ENCODE measurements at places on chromosomes 5 and 9.

GRCh38 chr5:72525816-72526215, 18.6 kb upstream of the ZNF366 start:
- no peak overlapping the region for H3K27ac ChIP-seq
- no peaks in the 10 kb centered on the region for H3K36me3 ChIP-seq
- H3K4me1 ChIP-seq: no peaks in the 10 kb centered on the region
- H3K4me3 ChIP-seq: no peak overlapping the region
- H3K27me3 ChIP-seq: no peaks in the 10 kb centered on the region

GRCh38 chr9:6153425-6153824, 62.2 kb upstream of the IL33 start:
- H3K4me3 ChIP-seq: no peak overlapping the region
- H3K4me1 ChIP-seq: no peaks in the 10 kb centered on the region
- H3K36me3 ChIP-seq: no peaks in the 10 kb centered on the region
- no peak for DNase-seq
- no peak overlapping the region for H3K27ac ChIP-seq

DNA sequence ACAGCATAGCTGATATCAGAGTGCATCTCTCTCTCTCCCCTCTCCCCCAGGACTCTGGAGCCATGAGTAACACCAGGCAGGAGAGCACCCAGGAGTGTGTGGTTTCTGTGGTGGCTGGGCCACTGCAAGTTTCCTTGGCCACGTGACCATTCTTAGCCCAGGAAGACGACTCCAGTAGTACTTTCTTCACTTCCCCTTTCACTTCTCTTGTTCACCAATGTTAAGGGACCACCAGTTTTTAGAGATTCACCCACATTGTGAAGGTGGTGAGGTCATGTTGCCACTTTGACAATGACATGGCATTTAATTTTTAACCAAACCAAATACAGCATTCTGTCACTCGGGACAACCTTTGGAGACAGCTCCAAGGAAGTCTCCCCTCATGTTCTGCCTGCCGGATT, 17.9 kb upstream of the DAPK1 start:
- DNase-seq: no peak
- no peaks in the 10 kb centered on the region for H3K4me1 ChIP-seq

DNA sequence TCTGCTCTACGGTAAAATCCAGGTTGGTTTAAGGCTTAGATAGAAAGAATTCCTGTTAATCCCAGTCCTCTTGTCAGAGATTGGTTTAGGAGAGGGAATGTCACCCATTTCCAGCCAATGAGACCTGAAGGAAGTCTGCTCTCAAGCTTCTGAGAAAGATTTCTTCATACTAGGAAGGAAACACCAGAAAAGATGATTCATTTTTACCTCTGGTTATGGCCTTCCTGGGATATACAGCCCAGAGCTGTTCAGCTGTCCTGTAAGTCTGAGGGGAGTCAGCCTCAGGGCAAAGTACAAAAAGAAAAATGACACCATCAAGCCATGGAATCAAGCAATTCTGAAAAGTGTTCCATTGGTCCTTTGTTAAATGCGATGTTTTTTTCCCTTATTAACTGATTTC, 18.6 kb upstream of the CFAP95 start:
- H3K4me1 ChIP-seq: no peaks in the 10 kb centered on the region
- DNase-seq: no peak
- H3K4me3 ChIP-seq: no peak overlapping the region
- no peaks in the 10 kb centered on the region for H3K36me3 ChIP-seq
- H3K27ac ChIP-seq: no peak overlapping the region
- no peaks in the 10 kb centered on the region for H3K27me3 ChIP-seq

DNA sequence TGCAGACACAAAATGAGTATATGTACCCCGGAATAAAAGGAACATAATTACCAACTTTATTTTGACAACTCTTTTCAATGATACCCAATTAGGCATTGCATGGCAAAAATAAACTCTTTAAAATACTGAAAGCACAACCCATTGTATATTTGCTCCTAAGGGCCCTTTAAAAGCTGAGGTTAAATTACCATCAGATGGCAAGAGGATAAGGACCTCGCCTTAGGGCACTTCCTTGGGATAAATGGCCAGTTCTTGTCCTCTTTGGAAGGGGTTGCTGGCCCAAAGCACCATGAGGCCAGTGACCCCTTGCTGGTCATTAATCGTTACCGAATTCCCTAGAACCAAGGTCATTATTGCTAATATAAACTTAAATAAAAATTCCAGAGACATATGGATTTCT, 46.0 kb downstream of the EBF1 start:
- H3K36me3 ChIP-seq: no peaks in the 10 kb centered on the region
- no peak overlapping the region for H3K27ac ChIP-seq
- H3K27me3 ChIP-seq: no peaks in the 10 kb centered on the region

DNA sequence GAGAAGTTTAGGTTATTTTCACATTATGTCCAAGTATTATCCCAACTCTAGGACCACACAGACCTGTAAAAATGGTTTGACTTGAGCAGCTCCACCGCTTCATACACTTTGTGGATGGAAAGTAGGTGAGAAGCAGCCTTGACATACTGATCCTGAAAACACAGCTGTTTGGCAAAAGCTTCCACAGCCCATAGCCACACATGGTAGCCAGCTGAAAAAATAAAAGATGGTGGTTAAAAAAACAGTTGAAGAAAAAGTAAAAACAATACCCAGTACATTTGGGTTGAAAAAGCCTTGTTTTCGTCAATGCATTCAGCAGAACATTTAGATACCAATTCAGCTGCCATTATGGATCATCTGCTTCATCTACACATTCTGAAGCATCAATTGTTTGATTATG, 36.7 kb downstream of the GEMIN5 start:
- H3K27me3 ChIP-seq: no peaks in the 10 kb centered on the region
- DNase-seq: peak; percentile 57
- H3K4me1 ChIP-seq: no peaks in the 10 kb centered on the region
- peaks cover 7% of the 10 kb centered on the region for H3K36me3 ChIP-seq

GRCh38 chr9:99158629-99159028, 53.7 kb downstream of the TGFBR1 start:
- no peaks in the 10 kb centered on the region for H3K27me3 ChIP-seq
- no peak overlapping the region for H3K27ac ChIP-seq
- no peak overlapping the region for H3K4me3 ChIP-seq

DNA sequence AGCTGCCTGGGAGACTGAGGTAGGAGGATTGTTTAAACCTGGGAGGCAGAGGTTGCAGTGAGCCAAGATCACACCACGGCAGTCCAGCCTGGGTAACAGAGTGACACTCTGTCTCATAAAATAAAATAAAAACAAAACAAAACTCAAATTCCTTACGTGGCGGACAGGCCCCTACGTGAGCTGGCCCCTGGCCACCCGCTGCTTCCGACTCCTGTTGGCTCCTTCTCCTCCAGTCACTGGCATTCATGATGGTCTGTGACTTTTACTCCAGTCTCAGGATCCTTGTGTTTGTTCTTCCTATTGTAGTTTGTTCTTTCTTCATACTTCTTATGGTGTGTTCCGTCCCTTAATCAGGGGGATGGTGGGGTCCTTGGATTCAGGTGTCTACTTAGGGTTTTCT, 28.5 kb upstream of the ZFR start:
- H3K27me3 ChIP-seq: peaks cover 6% of the 10 kb centered on the region
- no peak for DNase-seq
- no peak overlapping the region for H3K4me3 ChIP-seq
- H3K36me3 ChIP-seq: no peaks in the 10 kb centered on the region

DNA sequence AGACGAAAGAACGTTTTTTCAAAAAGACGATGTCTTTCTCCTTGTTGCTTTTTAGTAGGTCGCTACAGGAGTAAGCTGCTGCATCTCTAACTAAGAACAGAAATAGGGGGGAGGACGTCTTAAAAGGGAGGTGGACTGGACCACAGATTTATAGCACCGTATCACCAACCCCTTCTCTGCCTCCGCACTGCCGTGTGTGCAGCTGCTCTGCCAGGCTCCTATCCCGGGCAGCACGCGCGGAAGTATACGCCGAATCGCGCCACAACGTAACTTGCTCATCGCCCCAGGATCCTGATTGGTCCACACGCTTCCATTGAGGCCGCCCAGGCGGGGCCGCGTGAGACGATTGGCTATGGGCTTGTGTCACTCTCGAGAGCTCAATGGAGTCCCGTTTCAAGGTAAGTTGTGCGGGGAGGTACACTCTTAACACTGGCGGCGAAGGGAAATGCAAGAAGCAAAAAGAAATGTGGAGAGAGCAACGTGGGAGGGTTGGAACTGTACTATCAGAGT, at the start of gene ELAVL2:
Gene ELAVL2 (minus strand): TSS at position 121 of the 510 bp plus-strand sequence. CDS start 64,006 bp downstream, outside the sequence.
- H3K36me3 ChIP-seq: no peaks in the 10 kb centered on the region
- H3K27me3 ChIP-seq: peaks cover 16% of the 10 kb centered on the region
- H3K27ac ChIP-seq: no peak within 1 kb of the TSS
- DNase-seq: peak; percentile 91
- no peaks in the 10 kb centered on the region for H3K4me1 ChIP-seq
- H3K4me3 ChIP-seq: no peak within 1 kb of the TSS

- DNase-seq: no peak
- no peak overlapping the region for H3K4me3 ChIP-seq
- no peaks in the 10 kb centered on the region for H3K36me3 ChIP-seq
Observed at GRCh38 chr9:127139775-127140174, 17.3 kb upstream of the ANGPTL2 start.

GRCh38 chr9:96321515-96321914, 19.5 kb upstream of the HSD17B3 start:
- no peaks in the 10 kb centered on the region for H3K4me1 ChIP-seq
- no peak overlapping the region for H3K27ac ChIP-seq
- DNase-seq: no peak
- no peaks in the 10 kb centered on the region for H3K27me3 ChIP-seq
- H3K36me3 ChIP-seq: no peaks in the 10 kb centered on the region

DNA sequence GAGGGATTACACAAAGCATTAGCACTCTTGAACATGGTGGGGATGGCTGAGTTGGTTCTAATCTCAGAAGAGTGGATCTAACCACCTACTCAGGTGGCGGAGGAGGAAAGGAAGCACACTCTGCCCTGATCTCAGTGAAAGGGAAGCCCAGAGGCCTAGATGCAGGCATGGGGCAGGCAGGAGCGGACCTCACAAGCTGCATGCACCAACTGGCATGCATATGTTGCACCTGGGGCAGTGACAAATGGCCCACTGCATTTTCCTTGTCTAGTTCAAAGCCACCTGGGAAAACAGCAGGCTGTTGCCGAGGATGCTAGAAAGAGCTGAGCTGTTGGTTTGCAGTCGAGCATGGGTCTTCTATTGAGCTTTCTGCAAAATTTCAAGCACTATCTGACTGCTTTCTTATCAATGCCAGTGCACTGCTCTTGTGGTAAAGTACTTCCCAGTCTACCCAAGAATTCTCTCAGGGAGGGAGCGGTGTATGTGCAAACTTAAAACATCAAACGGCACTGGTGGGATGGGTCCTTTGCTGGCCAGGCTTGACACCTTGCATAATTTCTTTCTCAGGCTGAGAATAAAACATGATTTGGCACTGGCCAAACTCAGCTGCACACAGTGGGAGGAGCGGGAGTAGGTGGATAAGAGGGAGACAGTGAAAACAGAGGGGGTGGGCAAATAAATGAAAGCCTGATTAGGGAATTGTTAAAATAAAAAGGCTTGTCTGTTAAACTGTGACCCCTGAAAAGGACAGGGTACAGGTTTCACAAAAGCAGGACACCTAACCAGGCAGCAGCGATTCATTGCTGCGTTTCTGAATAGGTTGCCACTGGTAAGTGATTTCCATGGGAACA, 108.9 kb downstream of the MARCHF3 start:
- no peak overlapping the region for H3K27ac ChIP-seq
- no peak for DNase-seq
- no peaks in the 10 kb centered on the region for H3K36me3 ChIP-seq
- no peaks in the 10 kb centered on the region for H3K27me3 ChIP-seq

GRCh38 chr9:82117026-82117811, 128.6 kb downstream of the SPATA31D1 start:
- no peaks in the 10 kb centered on the region for H3K36me3 ChIP-seq
- peak; percentile 14 for DNase-seq
- H3K27me3 ChIP-seq: no peaks in the 10 kb centered on the region
- H3K4me3 ChIP-seq: no peak overlapping the region
- no peaks in the 10 kb centered on the region for H3K4me1 ChIP-seq

- no peaks in the 10 kb centered on the region for H3K4me1 ChIP-seq
- no peak for DNase-seq
- no peaks in the 10 kb centered on the region for H3K27me3 ChIP-seq
- H3K36me3 ChIP-seq: no peaks in the 10 kb centered on the region
- no peak overlapping the region for H3K27ac ChIP-seq
Observed at GRCh38 chr5:108924457-108924961, 176.8 kb downstream of the FER start.

DNA sequence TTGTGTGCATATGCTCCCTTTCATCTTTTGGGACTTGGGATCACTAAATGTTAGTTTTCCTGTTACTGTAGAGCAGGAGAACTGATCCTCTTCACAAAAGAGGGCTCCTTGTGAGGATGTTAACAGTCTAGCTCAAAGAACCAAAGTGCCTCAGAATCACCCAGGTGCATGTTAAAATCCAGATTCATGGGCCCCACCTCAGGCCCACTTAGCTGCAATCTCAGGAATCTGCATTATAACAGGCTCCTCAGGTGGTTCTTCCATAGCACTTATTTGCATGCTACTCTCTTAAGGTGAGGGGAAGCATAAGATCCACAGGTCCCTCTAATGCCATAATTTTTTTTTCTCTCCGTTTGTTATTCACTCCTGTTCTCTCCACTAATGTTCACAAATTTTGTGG, 14.8 kb upstream of the MEF2C start:
- H3K36me3 ChIP-seq: no peaks in the 10 kb centered on the region
- no peak overlapping the region for H3K27ac ChIP-seq
- H3K4me3 ChIP-seq: no peak overlapping the region
- H3K27me3 ChIP-seq: no peaks in the 10 kb centered on the region
- DNase-seq: no peak
- no peaks in the 10 kb centered on the region for H3K4me1 ChIP-seq

- no peaks in the 10 kb centered on the region for H3K27me3 ChIP-seq
- H3K27ac ChIP-seq: no peak overlapping the region
- no peak for DNase-seq
Observed at GRCh38 chr5:144088206-144089064, 82.0 kb downstream of the YIPF5 start.

DNA sequence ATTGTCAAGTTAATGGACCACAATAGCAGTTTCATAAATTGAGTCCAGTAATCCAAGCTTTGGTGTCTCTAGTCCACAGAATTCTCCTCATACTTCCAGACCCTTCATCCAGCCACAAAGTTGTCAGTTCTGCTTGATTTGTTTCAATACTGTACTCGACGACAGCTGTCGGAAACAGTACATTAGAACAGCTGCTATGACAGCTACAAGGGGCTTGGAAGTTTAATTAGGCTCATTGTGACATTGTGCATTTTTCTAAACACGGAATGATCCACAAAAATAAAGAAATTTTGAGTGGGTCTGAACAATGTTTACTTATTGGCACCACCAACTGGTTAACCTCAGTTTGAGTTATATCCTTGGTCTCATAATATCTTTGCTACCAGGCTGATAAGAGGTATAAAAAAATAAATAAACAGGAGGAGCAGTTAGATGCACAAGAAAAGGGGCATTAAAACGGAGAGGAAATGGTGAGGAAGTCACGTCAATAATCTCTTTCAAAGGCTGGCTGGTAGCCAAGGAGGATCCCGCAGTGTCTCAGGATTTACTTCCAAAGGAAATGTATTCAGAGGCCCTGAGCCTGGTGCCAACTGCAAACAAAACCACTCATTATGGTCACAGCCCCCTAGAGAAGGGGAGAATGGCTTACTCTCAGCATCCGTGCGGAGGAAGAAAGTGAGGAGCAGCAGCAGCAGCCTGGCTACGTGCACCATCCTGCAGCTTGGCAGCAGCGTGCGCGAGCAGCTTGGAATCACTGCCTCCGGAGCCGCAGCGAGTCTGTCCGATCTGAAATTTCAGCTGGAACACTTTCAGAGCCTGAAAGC, 933.8 kb upstream of the DMAC1 start:
- peak overlapping the region; percentile 52 for H3K4me3 ChIP-seq
- H3K36me3 ChIP-seq: no peaks in the 10 kb centered on the region
- H3K27me3 ChIP-seq: no peaks in the 10 kb centered on the region
- no peak overlapping the region for H3K27ac ChIP-seq

Measured in fibroblast of lung (primary cell).